ENCODE measurements at places on chromosomes 4 and X.

DNA sequence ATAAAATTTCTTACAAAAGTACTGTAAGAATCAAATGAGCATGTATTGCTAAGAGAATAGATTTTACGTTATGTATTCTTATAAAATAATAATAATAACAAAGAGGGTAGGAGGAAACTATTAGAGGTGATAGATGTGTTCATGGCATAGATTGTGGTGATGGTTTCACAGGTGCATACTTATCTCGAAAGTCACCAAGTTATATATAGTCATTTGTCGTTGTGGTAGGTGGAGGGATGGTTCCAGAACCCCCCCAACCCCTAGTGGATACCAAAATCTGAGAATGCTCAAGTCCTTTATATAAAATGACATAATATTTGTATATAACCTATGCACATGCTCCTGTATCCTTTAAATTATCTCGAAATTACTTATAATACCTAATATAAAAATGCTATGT lies 36.7 kb upstream of the H2AZ1 start:
- no peak for DNase-seq

- no peak for DNase-seq
These were observed 8.0 kb downstream of the MAN2B2 start for GRCh38 chr4:6582889-6583490.

DNA sequence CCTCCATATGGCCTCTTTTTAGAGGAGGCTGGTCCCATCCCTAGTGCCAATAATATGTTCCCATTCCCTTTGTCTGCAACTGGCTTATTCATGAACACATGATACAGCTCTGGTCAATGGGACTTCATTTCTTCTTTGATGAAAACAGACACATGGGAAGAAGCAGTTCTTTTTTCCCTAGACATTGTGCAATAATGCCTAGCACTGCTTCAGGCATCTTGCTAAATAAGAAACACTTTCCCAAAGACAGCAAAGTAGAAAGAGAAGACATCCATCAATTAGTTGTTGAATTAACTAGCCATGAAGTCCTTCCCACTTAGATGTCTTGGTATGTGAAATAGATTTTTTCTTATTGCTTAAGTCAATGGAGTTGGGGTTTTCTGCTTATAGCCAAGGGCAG lies 40.1 kb upstream of the TRPC3 start:
- DNase-seq, result no peak

DNA sequence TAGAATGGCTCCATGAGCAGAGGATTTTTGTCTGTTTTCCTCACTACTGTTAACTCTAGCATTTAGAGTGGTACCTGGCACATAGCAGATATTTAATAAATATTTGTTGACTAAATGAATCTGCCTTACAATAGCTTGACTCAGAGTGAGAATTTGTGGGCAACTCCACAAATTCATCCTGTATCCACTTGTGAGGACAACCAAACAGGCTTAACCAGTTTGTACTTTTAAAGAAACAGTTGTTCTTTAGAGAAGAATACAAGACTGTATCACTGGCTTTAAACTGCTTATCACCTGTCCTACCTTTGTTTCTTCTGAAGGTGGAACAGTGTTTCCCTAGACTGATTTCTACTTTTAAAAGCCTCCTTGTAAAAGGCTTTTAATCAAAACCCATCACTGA lies 141.3 kb upstream of the SH3RF1 start:
- no peak for DNase-seq

DNA sequence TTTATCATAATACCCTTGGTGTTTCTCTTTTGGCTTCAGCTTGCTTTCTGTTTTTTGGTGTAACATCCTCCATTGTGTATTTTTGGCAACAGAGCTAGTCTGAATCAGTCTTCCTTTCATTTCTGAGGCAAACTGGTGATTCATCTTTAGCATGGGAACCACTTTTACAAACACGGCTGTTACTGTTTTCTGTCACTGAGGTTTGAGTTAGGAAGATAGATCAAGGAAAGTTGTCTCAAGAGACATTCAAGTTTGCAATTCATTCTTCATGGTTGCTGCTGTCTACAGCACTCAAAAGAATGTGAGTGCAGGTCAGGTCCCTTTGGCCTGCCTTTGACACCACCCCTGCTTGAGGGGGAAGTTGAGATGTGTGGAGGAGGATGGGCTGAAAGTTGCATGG lies 36.3 kb downstream of the IL21 start:
- DNase-seq, result no peak
